Psoas muscle (tissue), 8 donors: ENCODE measurements at places on chromosomes 12 and 14. TPM values are rescaled to one million over a fixed set of nuclear protein-coding genes. Genes with fewer than 3 reads are reported as not detected.

ANG gene
- 3.5 TPM for polyA plus RNA-seq

DNA sequence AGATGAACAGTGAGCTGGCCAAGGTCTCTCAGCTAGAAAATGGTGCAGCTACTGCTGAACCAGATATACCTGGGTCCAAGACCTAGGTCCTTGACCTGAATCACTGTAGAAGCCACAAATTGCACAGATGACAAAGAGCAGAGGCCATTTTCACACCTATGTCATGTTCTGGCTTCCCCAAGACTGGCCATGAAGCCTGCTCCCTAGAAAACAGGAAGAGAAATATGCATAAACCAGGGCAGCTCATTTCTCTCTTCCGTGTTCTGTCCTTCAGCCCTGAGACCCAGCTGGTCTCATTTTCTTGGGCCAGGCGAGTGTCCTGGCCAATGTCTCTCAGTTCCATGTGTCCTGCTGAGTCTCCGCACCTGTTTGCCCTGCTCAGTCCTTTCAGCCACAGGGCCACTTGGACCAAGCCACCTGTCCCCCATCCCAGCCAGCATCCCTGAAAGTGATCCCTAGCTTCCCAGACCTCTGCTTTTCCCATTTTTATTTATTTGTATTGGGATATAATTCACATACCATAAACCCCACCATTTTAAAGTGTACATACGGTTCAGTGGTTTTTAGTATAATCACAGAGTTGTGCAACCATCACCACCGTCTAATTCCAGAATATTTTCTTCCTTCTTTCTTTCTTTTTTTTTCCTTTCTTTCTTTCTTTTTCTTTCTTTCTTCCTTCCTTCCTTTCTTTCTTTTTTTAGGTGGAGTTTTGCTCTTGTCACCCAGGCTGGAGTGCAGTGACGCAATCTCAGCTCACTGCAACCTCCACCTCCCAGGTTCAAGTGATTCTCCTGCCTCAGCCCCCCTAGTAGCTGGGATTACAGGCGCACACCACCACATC is 27.0 kb downstream of the P2RX7 start:
- H3K27ac ChIP-seq = no peak overlapping the region
- H3K36me3 ChIP-seq = no peaks in the 10 kb centered on the region
- DNase-seq = no peak
- no peaks in the 10 kb centered on the region for H3K4me1 ChIP-seq
- H3K27me3 ChIP-seq = peaks cover 3% of the 10 kb centered on the region

DNA sequence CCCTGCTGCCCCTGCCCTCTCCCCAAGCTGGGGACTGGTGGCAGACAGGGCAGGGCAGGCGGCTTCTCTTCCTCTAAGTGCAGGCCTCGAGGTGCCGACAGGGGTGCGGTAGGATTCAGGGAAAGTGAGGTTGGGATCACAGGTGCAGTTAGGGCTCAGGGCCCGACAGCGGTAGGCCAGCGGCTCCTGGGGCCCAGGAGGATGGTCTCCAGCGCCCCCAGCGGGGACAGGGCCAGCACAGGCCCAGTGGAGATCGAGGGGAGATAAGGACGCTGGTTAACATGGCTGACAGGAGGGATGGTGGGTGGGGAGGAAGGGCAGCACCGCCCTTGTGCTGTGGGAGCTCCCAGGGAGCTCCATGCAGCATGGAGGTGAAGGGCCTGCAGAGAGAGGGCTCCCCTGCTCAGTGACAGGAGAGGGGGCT is 935 bp upstream of the CRIP1 start:
- no peaks in the 10 kb centered on the region for H3K36me3 ChIP-seq
- no peak overlapping the region for H3K4me3 ChIP-seq
- peaks cover 26% of the 10 kb centered on the region for H3K4me1 ChIP-seq
- DNase-seq = no peak

PROX2 gene
- not detected for polyA plus RNA-seq

DNA sequence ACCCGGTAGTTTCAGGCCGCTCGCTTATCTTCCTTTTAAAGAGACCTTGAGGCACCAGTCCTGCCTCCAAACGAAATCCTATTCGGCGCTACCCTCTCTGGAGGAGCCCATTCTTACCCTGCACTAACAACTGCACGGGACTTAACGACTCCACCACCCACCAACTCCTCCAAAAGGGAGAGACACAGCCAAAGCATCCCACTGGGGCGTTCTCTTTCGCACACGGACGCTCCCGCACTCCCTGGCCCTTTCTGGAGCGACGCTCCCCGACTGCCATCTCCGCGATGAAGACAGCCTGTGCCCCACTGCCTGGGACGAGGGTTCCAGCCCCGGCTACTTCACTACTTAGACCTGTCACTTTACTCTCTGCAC is 650 bp downstream of the GALC start:
- H3K27me3 ChIP-seq = no peaks in the 10 kb centered on the region
- H3K36me3 ChIP-seq = no peaks in the 10 kb centered on the region
- peak; percentile 51 for DNase-seq
- H3K4me3 ChIP-seq = peak overlapping the region; percentile 84

CLEC4C gene
- polyA plus RNA-seq = not detected

DNA sequence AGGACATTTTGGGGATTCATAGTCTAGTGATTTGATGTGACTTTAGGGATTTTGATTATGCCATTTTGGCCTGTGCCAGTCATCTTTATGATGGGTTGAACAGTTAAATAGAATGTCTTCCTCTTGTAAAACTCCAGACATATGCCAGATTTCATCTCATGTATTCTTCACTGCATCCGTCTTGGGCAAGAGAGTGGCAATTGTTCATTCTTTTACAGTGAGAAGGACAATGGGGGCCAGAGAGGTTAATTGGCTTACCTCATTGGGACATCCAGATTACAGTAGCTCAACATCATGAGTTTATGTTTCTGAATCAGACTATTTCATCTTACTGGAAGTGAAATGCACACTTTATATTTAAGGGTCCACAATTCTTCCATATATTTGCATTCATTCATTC is 108.2 kb upstream of the SLC38A2 start:
- H3K36me3 ChIP-seq = no peaks in the 10 kb centered on the region
- H3K4me3 ChIP-seq = no peak overlapping the region
- H3K27me3 ChIP-seq = no peaks in the 10 kb centered on the region
- no peaks in the 10 kb centered on the region for H3K4me1 ChIP-seq

DNA sequence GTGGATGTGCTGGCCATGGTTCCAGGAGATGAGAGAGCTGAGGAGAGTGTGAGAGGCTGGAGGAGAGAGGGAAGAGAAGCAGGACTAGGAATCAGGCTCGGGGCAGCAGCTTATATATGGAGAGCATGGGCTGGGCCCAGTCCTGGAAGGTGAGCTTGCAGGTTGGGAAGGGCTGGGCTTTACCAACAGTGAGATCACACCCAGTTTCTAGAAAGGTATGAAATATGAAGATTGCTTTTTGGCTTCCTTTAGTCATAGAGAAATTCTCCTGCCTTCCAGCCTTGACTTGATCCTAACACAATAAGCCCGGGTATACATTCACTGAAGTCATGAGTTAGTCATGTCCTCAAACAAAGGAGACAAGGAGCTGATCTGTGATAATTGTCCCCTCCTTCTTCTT is at the start of gene KRT6A:
TSS of gene KRT6A (minus strand) at position 86 of the 400 bp plus-strand sequence. CDS start at position 17, 69 bp downstream.
- DNase-seq = no peak
- H3K36me3 ChIP-seq = no peaks in the 10 kb centered on the region
- no peaks in the 10 kb centered on the region for H3K4me1 ChIP-seq
- peaks cover 19% of the 10 kb centered on the region for H3K27me3 ChIP-seq
- no peak within 1 kb of the TSS for H3K27ac ChIP-seq
- H3K4me3 ChIP-seq = no peak within 1 kb of the TSS

GRCh38 chr12:124683152-124684124 is 116.0 kb upstream of the NCOR2 start:
- H3K27me3 ChIP-seq = no peaks in the 10 kb centered on the region
- no peak for DNase-seq
- H3K36me3 ChIP-seq = no peaks in the 10 kb centered on the region
- no peak overlapping the region for H3K27ac ChIP-seq

GRCh38 chr12:69014047-69014446 is 81.1 kb upstream of the CPM start:
- DNase-seq = no peak
- no peak overlapping the region for H3K4me3 ChIP-seq
- no peaks in the 10 kb centered on the region for H3K36me3 ChIP-seq
- H3K27ac ChIP-seq = no peak overlapping the region
- H3K4me1 ChIP-seq = no peaks in the 10 kb centered on the region
- H3K27me3 ChIP-seq = no peaks in the 10 kb centered on the region

GRCh38 chr14:91372671-91373495 is 44.7 kb downstream of the CCDC88C start:
- DNase-seq = peak; percentile 39
- no peak overlapping the region for H3K27ac ChIP-seq
- no peaks in the 10 kb centered on the region for H3K27me3 ChIP-seq
- no peak overlapping the region for H3K4me3 ChIP-seq

DNA sequence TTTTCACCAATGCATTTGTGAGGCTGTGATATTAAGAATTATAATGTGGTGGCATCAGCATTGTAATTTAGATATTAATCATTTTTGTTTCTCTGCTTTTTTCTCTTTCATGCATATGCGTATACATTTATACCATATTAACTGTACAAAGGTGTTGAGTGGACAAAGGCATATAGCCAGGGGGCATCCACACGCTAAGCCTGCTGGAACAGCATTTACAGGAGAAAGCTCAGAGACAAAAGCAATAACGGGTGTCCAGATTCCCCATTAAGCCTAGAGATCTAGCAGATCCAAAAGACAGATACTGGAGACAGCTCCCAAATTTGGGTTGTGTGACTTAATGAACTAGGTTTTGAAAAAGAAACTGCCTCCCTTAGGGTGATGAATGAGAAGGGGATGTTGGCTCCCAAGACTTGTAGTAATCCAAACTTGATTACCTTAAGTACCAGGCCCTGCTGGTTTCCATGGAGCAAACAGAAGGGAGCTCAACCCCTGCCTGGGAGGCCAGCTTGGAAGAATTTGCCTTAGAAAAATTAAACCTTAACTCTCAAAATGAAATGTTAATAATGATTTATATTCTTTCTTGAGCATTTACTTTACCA is 181.9 kb downstream of the SLC6A15 start:
- no peak for DNase-seq
- H3K4me3 ChIP-seq = no peak overlapping the region
- no peaks in the 10 kb centered on the region for H3K27me3 ChIP-seq

DNA sequence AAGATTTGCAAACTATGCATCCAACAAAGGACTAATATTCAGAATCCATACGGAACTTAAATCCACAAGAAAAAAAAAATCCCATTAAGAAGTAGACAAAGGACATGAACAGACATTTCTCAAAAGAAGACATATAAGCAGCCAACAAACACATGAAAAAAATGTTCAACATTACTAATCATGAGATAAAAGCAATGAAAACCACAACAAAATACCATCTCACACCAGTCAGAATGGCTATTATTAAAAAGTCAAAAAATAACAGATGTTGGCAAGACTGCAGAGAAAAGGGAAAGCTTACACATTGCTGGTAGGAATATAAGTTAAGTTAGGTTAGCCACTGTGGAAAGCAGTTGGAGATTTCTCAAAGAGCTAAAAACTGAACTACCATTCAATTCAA is 16.2 kb downstream of the CDK17 start:
- no peak overlapping the region for H3K4me3 ChIP-seq
- no peaks in the 10 kb centered on the region for H3K27me3 ChIP-seq
- no peak for DNase-seq
